ENCODE measurements at places on chromosomes 3 and 15.

- H3K4me3 ChIP-seq = no peak overlapping the region
- H3K27me3 ChIP-seq = no peaks in the 10 kb centered on the region
- no peak for DNase-seq
- no peak overlapping the region for H3K27ac ChIP-seq
- no peaks in the 10 kb centered on the region for H3K36me3 ChIP-seq
These were observed 72.2 kb downstream of the SLC7A14 start for GRCh38 chr3:170513642-170514041.

- no peak overlapping the region for H3K27ac ChIP-seq
- no peaks in the 10 kb centered on the region for H3K4me1 ChIP-seq
- no peak overlapping the region for H3K4me3 ChIP-seq
- H3K27me3 ChIP-seq = no peaks in the 10 kb centered on the region
These were observed 247.7 kb upstream of the CDIN1 start for GRCh38 chr15:36331531-36332275.

- no peaks in the 10 kb centered on the region for H3K36me3 ChIP-seq
- no peak overlapping the region for H3K27ac ChIP-seq
- H3K4me3 ChIP-seq = no peak overlapping the region
- H3K27me3 ChIP-seq = no peaks in the 10 kb centered on the region
- no peak for DNase-seq
These were observed 28.5 kb downstream of the THBS1 start for GRCh38 chr15:39609166-39609916.

- DNase-seq = no peak
- peaks cover 14% of the 10 kb centered on the region for H3K4me1 ChIP-seq
- H3K4me3 ChIP-seq = no peak overlapping the region
- H3K27me3 ChIP-seq = no peaks in the 10 kb centered on the region
These were observed 94.6 kb upstream of the PLXNA1 start for GRCh38 chr3:126888186-126888760.

- no peaks in the 10 kb centered on the region for H3K36me3 ChIP-seq
- no peak overlapping the region for H3K4me3 ChIP-seq
- DNase-seq = no peak
- no peak overlapping the region for H3K27ac ChIP-seq
- no peaks in the 10 kb centered on the region for H3K27me3 ChIP-seq
These were observed 9.8 kb upstream of the COLQ start for GRCh38 chr3:15531346-15531745.

DNA sequence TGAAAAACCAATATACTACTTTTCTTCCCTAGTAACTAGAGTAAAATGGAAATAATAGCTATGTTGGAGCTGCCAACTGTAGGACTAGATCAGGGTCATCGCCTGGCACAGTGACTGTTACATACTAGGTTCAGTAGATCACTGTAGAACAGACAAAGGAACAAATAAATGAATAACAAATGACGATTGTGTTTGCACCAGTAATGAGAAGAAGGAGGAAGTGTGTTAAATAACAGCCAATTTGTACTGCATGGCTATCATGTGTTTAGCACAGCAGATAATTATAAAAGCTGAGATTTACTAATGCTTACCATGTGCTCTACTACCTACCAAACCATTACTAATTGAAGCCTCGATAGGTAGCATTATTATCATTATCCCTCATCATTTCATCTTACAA lies 85.3 kb upstream of the FXR1 start:
- DNase-seq = no peak
- H3K4me1 ChIP-seq = no peaks in the 10 kb centered on the region
- no peak overlapping the region for H3K4me3 ChIP-seq
- no peaks in the 10 kb centered on the region for H3K27me3 ChIP-seq
- H3K36me3 ChIP-seq = no peaks in the 10 kb centered on the region

- no peak for DNase-seq
- no peaks in the 10 kb centered on the region for H3K27me3 ChIP-seq
- peaks cover 26% of the 10 kb centered on the region for H3K4me1 ChIP-seq
- H3K4me3 ChIP-seq = no peak overlapping the region
- H3K27ac ChIP-seq = no peak overlapping the region
- H3K36me3 ChIP-seq = no peaks in the 10 kb centered on the region
These were observed 318.8 kb upstream of the GBE1 start for GRCh38 chr3:82080261-82080660.

GRCh38 chr15:70210528-70210927 lies 112.8 kb upstream of the TLE3 start:
- no peak overlapping the region for H3K27ac ChIP-seq
- H3K36me3 ChIP-seq = no peaks in the 10 kb centered on the region
- DNase-seq = peak; percentile 30
- no peaks in the 10 kb centered on the region for H3K4me1 ChIP-seq
- no peaks in the 10 kb centered on the region for H3K27me3 ChIP-seq
- H3K4me3 ChIP-seq = no peak overlapping the region

DNA sequence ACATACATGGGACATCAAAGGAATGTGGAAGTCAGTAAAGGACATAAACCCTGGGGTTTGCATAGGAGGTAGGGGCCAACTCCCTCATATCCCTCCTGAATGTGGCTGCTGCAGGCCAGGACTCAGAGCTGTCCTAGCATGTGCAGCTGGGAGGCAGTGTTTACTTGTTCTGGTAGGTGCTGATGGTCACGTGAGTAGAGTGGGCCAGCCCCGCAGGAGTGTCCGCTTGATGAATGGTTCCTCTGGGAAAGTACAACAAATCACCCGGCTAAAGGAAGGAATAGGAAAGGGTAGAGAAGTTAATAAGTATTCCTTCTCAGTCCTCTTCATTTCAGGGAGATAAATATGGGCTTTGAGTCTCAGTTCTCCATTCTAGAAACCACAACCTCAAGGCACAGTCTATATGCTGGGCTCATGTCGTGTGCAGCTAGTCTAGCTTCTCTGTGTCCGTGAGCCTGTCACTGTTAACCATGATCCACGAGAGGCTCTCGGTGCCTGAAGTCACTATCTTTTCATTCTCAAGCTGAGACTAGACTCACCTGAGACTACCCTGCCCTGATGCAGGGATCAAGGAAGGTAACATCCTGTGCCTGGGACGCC lies 17.9 kb downstream of the RIOX2 start:
- H3K36me3 ChIP-seq = peaks cover 87% of the 10 kb centered on the region
- no peak overlapping the region for H3K27ac ChIP-seq
- H3K4me3 ChIP-seq = no peak overlapping the region
- no peaks in the 10 kb centered on the region for H3K4me1 ChIP-seq

- H3K4me3 ChIP-seq = no peak overlapping the region
- H3K27ac ChIP-seq = no peak overlapping the region
- peak; percentile 42 for DNase-seq
- no peaks in the 10 kb centered on the region for H3K4me1 ChIP-seq
- H3K36me3 ChIP-seq = no peaks in the 10 kb centered on the region
- H3K27me3 ChIP-seq = no peaks in the 10 kb centered on the region
These were observed 189.3 kb downstream of the ADAMTS17 start for GRCh38 chr15:100152463-100152862.

- no peak overlapping the region for H3K4me3 ChIP-seq
- no peak for DNase-seq
- no peaks in the 10 kb centered on the region for H3K4me1 ChIP-seq
- no peaks in the 10 kb centered on the region for H3K27me3 ChIP-seq
- H3K27ac ChIP-seq = no peak overlapping the region
These were observed 101.6 kb downstream of the CFAP44 start for GRCh38 chr3:113339616-113340244.

- peaks cover 13% of the 10 kb centered on the region for H3K4me1 ChIP-seq
- DNase-seq = no peak
- H3K27ac ChIP-seq = no peak overlapping the region
- no peak overlapping the region for H3K4me3 ChIP-seq
- no peaks in the 10 kb centered on the region for H3K27me3 ChIP-seq
These were observed 136.9 kb upstream of the CFAP20DC start for GRCh38 chr3:59186725-59187124.

DNA sequence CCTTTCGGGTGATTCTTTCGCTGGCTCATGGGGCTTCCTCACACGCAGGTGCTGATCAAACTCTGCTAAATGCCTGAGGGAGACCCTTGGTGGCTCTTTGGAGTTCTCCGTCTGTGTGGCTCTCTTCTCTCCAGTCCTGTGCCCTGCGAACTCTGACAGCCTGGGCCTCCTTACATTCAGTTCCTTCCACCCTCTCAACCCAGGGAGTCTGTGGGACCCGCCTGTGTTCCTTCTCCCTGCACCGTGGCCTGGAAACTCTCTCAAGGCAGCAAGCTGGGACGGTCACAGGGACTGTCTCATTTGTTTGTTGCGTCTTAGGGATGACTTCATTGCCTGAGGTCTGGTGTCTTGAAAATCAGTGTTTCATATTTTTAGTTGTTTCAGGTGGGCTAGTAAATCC lies 37.0 kb upstream of the CORO2B start:
- H3K4me3 ChIP-seq = no peak overlapping the region
- no peaks in the 10 kb centered on the region for H3K27me3 ChIP-seq
- DNase-seq = no peak
- no peaks in the 10 kb centered on the region for H3K36me3 ChIP-seq
- no peak overlapping the region for H3K27ac ChIP-seq

GRCh38 chr3:115068799-115069198 lies 78.3 kb downstream of the ZBTB20 start:
- H3K27me3 ChIP-seq = no peaks in the 10 kb centered on the region
- DNase-seq = no peak
- H3K4me3 ChIP-seq = no peak overlapping the region
- H3K36me3 ChIP-seq = no peaks in the 10 kb centered on the region
- H3K27ac ChIP-seq = no peak overlapping the region

GRCh38 chr15:60795889-60796288 lies 316.9 kb upstream of the ICE2 start:
- H3K36me3 ChIP-seq = no peaks in the 10 kb centered on the region
- no peak overlapping the region for H3K27ac ChIP-seq
- H3K27me3 ChIP-seq = peaks cover 5% of the 10 kb centered on the region
- H3K4me3 ChIP-seq = no peak overlapping the region

GRCh38 chr15:99369196-99369595 lies 117.9 kb downstream of the LRRC28 start:
- H3K4me3 ChIP-seq = no peak overlapping the region
- no peak for DNase-seq
- no peaks in the 10 kb centered on the region for H3K27me3 ChIP-seq
- H3K4me1 ChIP-seq = no peaks in the 10 kb centered on the region
- no peaks in the 10 kb centered on the region for H3K36me3 ChIP-seq

DNA sequence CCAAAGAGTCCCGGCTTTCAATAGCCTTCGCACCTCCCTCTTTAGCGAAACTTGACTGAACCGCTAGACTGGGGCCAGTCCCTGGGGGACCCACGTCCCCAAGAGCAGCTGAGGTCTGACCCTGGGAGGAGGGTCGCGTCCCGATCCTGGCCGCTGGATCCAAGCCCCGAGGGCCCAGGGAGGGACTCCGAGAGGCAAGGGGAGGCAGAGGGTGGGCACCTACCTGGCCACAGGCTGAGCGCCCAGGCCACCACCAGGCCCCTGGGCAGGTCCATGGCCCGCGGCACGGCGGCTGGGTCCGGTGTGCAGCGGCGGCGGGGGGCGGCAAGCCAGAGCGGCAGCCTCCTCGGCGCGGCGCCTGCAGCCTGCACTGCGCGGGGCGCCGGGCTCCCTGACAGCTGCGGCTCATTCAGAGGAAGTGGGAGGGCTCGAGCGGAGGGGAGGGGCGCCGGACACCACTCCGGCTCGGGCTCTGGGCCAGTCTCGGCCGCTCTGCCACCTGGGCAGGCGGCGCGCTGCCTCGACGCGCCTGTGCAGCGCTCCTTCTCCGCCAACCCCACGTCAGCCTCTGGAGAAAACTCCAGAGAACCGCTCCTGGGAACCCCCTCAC lies at the start of gene ITGA11:
Gene ITGA11 (minus strand): TSS at position 372 of the 610 bp plus-strand sequence. CDS start 97 bp downstream, at position 275.
- peaks cover 61% of the 10 kb centered on the region for H3K27me3 ChIP-seq
- no peaks in the 10 kb centered on the region for H3K36me3 ChIP-seq
- peak within 1 kb of the TSS; percentile 21 for H3K4me3 ChIP-seq
- H3K27ac ChIP-seq = no peak within 1 kb of the TSS
- no peaks in the 10 kb centered on the region for H3K4me1 ChIP-seq
